Psoas muscle (tissue), 8 donors: ENCODE measurements at places on chromosomes 3 and 15. TPM values are rescaled to one million over a fixed set of nuclear protein-coding genes. Genes with fewer than 3 reads are reported as not detected.

The GPR62 gene
- total RNA-seq, result 0.45 TPM

The TRH gene
- not detected for total RNA-seq

The HYAL2 gene
- 42.8 TPM for total RNA-seq

The ARPC4 gene
- total RNA-seq, result 53.9 TPM

The TMCO5A gene
- total RNA-seq, result not detected

The GOLGA6D gene
- not detected for total RNA-seq

The RPL4 gene
- 2,180 TPM for total RNA-seq

The ALDH1A2 gene
- 2.7 TPM for total RNA-seq

The AGTR1 gene
- total RNA-seq, result 3.5 TPM

The CCR8 gene
- not detected for total RNA-seq

The GOLGA8S gene
- 0.04 TPM for total RNA-seq

The LRRC3B gene
- total RNA-seq, result 1.1 TPM

The STAC gene
- total RNA-seq, result 0.19 TPM

The VIPR1 gene
- 1.8 TPM for total RNA-seq

The ZPLD1 gene
- total RNA-seq, result not detected

The CFAP100 gene
- not detected for total RNA-seq

The PRR20G gene
- not detected for total RNA-seq

The EPHA3 gene
- 0.71 TPM for total RNA-seq

The GATM gene
- 21.3 TPM for total RNA-seq

The IGSF11 gene
- 4.2 TPM for total RNA-seq

The PATL2 gene
- total RNA-seq, result 0.88 TPM

The SLC35G2 gene
- total RNA-seq, result 0.69 TPM

The DNASE1L3 gene
- total RNA-seq, result 0.57 TPM

The ADPRH gene
- total RNA-seq, result 12.6 TPM

The CCR9 gene
- not detected for total RNA-seq

The PLA2G4E gene
- total RNA-seq, result 0.34 TPM

The DPPA2 gene
- not detected for total RNA-seq

The CD86 gene
- 1.1 TPM for total RNA-seq

The SGO1 gene
- total RNA-seq, result not detected

The PARP15 gene
- total RNA-seq, result 0.90 TPM

The ARID3B gene
- total RNA-seq, result 3.0 TPM

The NPAP1 gene
- total RNA-seq, result not detected

The FEZF2 gene
- total RNA-seq, result not detected

The POLG gene
- total RNA-seq, result 47.7 TPM

The ADGRG7 gene
- not detected for total RNA-seq

The ARL14 gene
- total RNA-seq, result not detected

The TMEM41A gene
- total RNA-seq, result 8.7 TPM

The CACNA2D3 gene
- 6.1 TPM for total RNA-seq

The CRABP1 gene
- not detected for total RNA-seq

The MESP2 gene
- total RNA-seq, result 0.38 TPM

The PODXL2 gene
- 1.4 TPM for total RNA-seq

The LRRIQ4 gene
- not detected for total RNA-seq

The SLC28A2 gene
- total RNA-seq, result not detected

The BCL2A1 gene
- not detected for total RNA-seq

The FES gene
- total RNA-seq, result 7.1 TPM

The FSTL1 gene
- total RNA-seq, result 46.9 TPM

The MUC20 gene
- 3.9 TPM for total RNA-seq
